ENCODE measurements at places on chromosomes 7 and 10.

DNA sequence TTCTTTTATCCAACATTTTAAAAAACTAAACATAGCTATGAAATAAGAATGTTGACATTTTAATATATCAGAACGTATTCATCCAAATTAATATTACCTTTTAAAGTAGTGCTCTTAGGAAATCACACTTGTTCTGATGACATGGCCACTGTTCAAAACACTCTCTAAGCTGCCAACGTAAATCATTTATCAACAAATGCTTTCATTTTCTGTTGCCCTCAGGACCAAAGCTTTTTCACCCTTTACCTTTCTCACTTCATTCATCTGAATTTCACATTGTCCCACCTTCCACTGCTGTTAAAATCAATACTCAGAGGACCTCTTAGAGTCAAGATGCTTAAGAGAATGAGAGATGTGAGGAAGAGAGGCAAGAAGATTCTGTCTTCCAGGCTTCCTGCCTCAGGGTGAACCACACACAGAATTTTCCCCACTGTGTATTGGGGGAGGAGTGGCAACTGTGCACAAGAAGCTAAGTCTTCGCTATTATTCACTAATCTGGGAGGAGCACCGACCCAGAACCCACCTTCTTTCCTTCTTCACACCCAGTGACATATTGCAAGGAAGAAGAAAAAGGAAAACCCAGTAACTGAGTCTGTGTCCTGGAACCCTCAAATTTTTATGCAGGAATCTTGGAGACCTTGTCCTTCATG is 21.0 kb downstream of the HIBADH start:
- no peak for DNase-seq

GRCh38 chr7:53835301-53835700 is 706.9 kb upstream of the VSTM2A start:
- no peak for DNase-seq

DNA sequence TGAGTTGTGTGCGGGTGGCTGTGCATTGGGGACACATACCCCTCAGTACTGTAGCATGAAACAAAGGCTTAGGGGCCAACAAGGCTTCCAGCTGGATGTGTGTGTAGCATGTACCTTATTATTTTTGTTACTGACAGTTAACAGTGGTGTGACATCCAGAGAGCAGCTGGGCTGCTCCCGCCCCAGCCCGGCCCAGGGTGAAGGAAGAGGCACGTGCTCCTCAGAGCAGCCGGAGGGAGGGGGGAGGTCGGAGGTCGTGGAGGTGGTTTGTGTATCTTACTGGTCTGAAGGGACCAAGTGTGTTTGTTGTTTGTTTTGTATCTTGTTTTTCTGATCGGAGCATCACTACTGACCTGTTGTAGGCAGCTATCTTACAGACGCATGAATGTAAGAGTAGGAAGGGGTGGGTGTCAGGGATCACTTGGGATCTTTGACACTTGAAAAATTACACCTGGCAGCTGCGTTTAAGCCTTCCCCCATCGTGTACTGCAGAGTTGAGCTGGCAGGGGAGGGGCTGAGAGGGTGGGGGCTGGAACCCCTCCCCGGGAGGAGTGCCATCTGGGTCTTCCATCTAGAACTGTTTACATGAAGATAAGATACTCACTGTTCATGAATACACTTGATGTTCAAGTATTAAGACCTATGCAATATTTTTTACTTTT is 1.8 kb downstream of the DDIT4 start:
- no peak for DNase-seq

DNA sequence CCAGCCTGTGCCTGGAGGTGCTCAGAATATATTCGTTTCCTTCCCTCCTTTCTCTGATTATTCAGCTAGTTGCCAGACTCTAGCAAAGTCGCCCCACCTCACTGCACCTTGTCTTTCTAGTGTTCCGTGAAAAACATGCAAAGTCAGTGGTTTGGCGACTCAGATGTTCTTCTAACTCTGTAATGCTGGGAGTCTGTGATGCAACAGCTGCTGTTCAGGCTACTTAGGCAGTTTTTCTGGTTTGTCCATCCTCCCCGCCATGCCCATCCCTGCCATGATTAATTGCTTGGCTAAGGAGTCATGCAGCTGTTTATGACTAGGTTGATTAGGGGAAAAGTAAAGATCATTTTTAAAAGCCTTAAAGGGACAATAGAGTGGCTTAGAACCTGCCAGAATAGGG is 99.4 kb downstream of the MTPN start:
- DNase-seq, result no peak

- DNase-seq, result no peak
Measured at GRCh38 chr7:1312136-1313070, 79.7 kb downstream of the UNCX start.

DNA sequence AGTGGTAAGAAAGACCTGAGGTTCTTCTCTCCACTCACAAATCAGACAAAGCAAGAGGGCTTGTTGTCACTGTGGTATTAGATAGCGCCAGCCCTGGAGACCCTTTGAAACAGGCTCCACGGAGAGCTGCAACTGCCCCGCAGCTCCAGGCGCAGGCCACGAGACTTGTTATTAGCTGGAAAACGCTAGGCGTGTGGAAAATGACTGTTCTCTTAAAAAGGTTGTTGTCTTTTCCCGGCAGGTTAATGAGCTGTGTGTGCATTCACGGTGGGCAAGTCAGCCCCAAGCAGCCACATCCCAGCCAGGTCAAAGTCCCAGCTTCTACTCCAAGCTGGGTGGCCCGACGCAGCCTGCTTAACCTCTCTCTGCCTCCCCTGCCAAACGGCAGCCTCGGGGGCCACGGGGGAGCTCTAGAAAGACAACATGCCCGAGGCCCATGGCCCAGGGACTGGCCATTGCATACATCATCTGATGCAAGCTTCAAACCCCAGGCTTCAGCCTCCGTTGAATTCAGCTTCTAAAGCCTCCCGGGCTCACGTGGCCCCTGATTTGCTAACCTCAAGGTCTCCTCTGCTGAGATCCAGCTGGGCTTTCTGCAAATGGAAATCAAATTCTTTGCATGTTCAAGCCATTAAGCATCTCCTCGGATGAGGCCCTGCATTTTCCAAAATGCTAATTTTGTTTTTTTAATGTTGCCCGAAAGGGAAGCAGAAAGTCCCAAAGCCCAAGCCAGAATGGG is 61.3 kb upstream of the DNAAF5 start:
- no peak for DNase-seq

DNA sequence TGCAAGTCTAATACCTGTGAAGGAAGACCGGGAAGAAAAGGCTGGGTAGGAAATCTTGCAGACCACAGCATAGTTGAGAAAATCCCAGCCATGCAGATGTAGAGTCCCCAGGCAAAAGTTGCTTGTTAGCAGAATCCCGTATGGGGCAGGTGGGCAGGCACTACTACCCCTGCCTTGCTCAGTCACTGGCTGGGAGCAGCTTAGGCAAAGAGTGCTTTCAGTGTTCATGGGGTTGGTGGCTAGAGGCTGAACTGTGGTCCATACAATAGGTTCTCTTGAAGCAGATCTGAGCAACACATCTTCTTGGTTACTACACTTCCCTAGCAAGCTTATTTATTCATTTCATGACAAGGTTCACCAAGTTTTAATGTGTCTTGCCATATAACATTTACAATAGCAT is 92.6 kb downstream of the AHCYL2 start:
- DNase-seq, result no peak
